Activated T-helper 1 cell treated with anti-CD3 and anti-CD28 coated beads, Interleukin-12 subunit alpha, Interleukin-12 subunit beta, Interleukin-2, Interleukin-4 antibody, amounts not matched to agents 30 ng/mL and 10 ng/mL and 1 ng/mL, durations not matched to agents 14 hours and 24 hours and 36 hours (primary cell): ENCODE measurements at places on chromosomes 13 and 19. TPM values are rescaled to one million over a fixed set of nuclear protein-coding genes. Genes with fewer than 3 reads are reported as not detected.

The ZNF415 gene
- total RNA-seq: 0.20 and 0.21 TPM in 2 replicates

The KRTDAP gene
- total RNA-seq: not detected in 2 replicates

- H3K36me3 ChIP-seq: no peaks in the 10 kb centered on the region
- H3K4me3 ChIP-seq: no peak overlapping the region
- no peak overlapping the region for H3K27ac ChIP-seq
Measured at GRCh38 chr13:86098511-86098910, 299.3 kb upstream of the SLITRK6 start.

DNA sequence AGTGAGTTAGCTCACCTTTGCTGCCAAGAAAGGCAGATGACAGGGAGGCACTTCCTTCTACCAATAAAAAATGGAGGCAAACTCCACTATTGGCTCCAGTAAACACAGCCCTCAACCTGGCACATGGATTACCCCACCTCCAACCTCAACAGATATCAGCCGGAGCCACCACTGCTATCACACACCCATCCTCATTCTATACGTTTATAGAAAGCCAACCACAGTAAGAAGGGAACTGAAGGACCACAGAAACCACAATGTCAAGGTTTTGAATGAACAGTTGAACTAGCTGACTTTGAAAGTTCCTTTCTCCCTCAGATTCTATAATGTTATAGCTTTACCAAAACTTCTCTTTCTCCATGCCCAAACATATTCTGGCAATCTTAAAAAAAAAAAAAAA is 526.2 kb downstream of the UQCRFS1 start:
- peaks cover 8% of the 10 kb centered on the region for H3K27me3 ChIP-seq
- peaks cover 8% of the 10 kb centered on the region for H3K4me1 ChIP-seq
- H3K4me3 ChIP-seq: no peak overlapping the region

DNA sequence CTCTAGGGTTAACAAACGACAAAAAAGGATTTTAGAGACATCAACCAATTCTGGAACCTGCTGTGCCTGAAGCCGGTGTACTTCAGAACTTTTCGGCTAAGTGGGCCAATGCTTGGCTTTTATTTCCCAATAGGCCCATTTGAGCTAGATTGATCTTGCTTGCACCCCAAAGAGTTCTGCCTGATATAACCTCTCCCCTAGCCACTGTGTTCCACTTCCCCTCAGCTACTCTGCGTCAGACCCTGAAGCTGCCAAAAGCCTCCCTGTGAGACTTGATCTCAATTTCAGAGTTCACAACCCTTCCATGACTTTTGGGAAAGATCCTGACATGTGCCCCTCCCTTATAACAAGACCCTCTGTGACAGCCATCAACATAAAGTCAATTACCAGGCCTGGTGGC is 5.6 kb upstream of the SIGLEC14 start:
- no peak overlapping the region for H3K27ac ChIP-seq
- no peaks in the 10 kb centered on the region for H3K36me3 ChIP-seq
- DNase-seq: no peak
- H3K27me3 ChIP-seq: peaks cover 3% of the 10 kb centered on the region
- H3K4me3 ChIP-seq: no peak overlapping the region

- H3K27ac ChIP-seq: no peak overlapping the region
- H3K4me3 ChIP-seq: no peak overlapping the region
- no peaks in the 10 kb centered on the region for H3K36me3 ChIP-seq
Measured at GRCh38 chr19:35232912-35233311, 4.4 kb upstream of the FAM187B start.

DNA sequence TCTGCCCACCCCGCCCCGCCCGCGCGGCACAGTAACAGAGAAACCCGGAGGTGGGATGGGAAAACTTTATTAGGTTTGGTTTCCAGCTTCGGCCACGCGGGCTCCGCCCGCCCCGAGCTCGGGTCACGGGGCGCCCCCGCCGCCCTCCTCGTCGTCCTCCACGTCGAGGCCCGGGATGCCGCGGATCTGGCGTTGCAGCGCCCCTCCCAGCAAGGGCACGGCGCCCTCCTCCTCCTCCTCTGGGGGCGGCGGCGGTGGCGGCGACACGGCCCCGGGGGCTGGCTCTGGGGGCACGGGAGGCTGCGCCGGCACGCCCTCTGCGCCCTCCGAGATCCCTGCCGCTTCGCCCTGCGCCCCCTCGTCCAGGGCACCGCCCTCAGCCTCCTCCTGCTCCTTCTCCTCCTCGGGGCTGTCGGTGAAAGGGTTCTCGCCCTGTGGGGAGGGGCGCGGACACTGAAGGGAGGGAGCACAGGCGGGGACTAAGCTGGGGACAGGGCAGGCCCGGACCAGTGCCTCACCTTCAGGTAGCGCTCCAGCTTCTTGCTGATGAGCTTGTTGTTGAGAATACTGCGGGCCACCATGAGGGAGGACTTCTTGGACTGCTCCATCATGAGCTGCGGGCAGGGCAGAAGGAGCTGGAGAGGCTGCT is 536 bp upstream of the AKAP8 start:
- H3K36me3 ChIP-seq: peaks cover 17% of the 10 kb centered on the region
- peak overlapping the region; percentile 98 for H3K4me3 ChIP-seq
- DNase-seq: no peak
- H3K27ac ChIP-seq: peak overlapping the region; percentile 100
- H3K4me1 ChIP-seq: peaks cover 35% of the 10 kb centered on the region

GRCh38 chr13:45604892-45605291 is 10.6 kb downstream of the ERICH6B start:
- no peak for DNase-seq
- H3K36me3 ChIP-seq: no peaks in the 10 kb centered on the region
- no peak overlapping the region for H3K27ac ChIP-seq
- no peaks in the 10 kb centered on the region for H3K4me1 ChIP-seq
